Effector CD8-positive, alpha-beta T cell (primary cell): ENCODE measurements at places on chromosomes 5 and 9.

- DNase-seq, result no peak
Measured at GRCh38 chr5:56142614-56143372, 90.3 kb downstream of the ANKRD55 start.

- no peak for DNase-seq
Measured at GRCh38 chr5:66967102-66967501, 229.5 kb downstream of the CD180 start.

DNA sequence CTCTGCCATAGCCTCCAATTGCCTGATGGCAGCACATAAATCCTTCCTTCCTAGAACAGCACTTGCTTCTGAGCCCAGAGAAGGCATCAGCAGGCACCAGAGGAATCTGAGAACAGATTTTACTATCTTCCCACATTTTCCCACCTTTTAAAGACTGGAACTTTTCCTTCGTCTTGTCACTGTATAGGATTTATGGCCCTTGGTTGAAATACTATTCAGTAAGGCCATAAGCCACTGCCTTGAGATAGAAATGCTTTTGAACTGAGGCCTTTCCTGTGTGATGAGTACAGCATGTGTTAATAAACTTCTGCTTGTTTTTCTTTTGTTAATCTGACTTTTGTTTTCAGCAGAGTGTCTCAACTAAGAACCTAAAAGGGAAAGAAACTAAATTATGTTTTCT lies 84.3 kb downstream of the MRPS27 start:
- DNase-seq, result no peak

DNA sequence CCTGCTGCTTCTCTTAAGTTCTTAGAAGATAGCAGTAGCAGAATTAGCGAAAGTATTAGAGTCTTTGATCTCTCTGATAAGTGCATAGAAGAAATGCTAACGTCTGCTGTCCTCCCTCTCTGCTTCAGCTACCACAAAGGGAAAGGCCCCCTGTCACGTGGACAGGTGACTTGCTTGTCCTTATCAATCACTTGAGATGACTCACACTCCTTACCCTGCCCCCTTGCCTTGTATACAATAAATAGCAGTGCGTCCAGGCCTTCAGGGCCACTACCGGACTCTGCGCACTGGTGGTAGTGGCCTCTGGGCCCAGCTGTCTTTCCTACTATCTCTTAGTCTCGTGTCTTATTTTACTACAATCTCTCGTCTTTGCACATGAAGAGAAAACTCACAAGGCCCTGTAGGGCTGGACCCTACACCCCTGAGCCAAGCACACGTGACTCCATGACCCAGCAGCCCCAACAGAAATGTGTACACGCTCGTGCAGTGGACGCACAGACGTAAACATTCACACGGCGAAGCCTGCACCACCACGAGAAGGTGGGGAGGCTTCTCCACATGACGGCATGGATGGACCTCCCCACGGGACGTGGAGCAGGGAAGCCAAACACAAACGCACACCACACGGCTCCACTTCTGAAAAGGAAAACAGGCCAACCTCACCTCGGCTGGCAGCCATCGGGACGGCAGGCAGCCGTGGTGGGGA lies 38.3 kb downstream of the PNPLA7 start:
- DNase-seq, result no peak

DNA sequence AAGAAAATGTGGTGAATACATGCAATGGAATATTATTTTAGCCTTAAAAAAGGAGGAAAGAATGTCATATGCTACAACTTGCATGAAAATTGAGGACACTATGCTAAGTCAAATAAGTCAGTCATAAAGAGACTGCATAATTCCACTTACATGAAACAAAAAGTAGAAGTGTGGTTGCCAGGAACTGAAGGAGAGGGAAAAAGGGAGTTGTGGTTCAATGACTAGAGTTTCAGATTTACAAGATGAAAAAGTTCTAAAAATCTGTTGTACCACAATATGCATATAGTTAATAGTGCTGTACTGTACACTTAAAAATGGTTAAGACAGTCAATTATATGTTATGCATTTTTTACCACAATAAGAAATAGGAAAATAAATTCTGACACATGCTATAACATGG lies 95.4 kb downstream of the SLC44A1 start:
- no peak for DNase-seq

DNA sequence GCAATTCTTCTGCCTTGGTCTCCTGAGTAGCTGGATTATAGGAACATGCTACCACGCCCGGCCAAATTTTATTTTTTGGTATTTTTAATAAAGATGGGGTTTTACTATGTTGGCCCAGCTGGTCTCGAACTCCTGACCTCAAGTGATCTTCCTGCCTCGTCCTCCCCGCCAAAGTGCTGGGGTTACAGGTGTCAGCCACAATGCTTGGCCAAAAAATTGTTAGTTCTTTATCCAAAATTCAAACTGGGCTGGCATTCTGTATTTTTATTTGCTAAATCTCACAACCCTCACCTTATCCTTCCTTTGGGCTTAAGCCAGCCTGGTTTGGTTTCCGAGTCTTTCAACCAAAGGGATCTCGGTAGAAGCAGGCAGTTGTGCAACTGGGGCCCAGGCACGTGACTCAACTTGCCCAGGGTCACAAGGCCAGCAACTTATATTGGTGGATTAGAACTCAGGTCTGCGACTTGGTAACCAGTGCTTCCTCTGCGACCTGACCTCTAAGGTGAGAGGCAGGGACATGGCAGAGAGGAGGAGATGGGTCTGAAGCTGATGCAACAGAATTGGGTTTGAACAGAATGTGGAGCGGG lies 26.5 kb upstream of the BOD1 start:
- no peak for DNase-seq

DNA sequence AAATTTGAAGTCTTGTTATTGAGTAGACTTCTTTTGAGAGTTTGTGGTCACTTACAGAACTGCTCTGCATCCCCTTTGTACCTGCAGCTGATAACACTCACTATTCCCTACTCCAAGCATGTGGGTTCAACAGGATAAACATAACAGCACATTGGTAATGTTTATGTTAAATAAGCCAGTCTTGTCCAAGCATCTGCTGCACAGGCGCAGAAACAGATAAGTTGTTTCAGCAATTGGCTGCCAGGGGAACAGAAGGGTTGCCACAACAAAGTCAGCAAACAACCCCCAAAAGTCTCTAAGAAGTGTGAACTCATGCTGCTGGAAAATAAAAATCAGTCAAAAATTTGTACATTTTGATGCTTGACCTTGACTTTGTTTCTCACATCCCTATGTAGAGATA lies 174.6 kb downstream of the GDNF start:
- no peak for DNase-seq

GRCh38 chr5:65809817-65810531 lies 88.0 kb downstream of the NLN start:
- DNase-seq, result no peak

DNA sequence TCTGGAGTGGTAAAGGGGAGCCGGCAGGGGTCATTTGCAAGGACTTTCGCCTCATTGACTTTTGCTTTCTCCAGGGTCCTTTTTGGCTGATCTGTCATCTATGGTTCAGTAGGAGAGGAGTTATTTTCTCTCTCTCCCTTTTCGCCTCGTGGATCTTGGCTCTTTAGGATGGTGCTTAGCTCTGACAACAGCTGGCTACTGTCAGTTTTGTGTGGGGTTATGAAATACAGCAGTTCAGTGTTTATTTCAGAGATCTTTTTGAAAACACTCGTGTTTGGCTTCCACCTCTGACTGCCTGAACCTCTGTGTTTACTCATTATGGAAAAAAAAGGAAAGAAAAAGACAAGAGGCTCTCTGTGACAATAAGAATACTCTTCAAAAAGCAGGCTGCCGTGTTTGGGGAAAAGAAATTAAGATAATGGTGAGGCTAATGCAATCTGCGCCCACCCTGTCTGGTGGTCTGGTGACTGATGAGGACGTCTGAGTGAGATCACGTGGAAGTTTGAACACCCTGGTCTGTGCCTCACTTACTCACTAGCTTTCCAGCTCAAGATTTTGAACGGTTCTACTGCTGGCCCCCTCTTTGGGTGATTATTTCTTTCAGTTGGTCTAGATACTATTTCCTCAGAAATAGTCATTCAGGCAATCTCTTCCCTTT lies 567.7 kb downstream of the CAAP1 start:
- DNase-seq, result no peak

DNA sequence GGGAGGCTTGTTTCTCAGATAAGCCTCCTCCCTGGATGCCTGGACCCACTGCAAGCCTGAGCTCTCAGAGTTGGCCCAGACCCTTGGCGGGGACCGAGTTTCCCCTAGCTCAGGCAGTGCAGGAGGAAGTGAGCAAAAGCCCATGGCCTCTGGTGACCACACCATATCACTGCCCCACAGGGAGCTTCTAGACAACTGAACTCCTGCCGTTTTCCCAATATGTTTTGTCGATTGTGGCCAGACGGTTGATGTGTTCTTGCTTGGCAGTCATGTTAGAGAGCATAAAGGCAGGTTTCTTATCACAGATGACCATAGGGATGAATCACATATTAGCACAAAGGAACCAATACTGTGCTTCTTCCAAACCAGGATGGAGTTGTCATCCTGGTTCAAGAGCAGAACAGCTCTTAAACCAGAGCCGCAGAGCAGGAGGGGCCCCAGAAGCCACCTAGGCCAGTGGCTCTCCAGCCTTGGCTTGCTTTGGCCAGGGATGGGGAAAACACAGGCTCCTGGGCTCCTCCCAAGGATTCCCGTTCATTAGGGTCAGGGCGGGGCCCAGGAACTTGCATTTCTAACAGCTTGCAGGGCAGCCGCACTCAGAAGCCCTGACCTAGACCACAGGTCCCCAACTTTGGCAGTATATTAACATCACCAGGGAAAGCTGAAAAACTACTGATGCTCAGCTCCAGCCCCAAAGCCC lies 113.1 kb upstream of the TBC1D2 start:
- DNase-seq, result no peak

- no peak for DNase-seq
Measured at GRCh38 chr5:142193114-142193428, 84.5 kb downstream of the NDFIP1 start.

- peak; percentile 22 for DNase-seq
Measured at GRCh38 chr9:32431940-32432555, 47.6 kb downstream of the ACO1 start.

DNA sequence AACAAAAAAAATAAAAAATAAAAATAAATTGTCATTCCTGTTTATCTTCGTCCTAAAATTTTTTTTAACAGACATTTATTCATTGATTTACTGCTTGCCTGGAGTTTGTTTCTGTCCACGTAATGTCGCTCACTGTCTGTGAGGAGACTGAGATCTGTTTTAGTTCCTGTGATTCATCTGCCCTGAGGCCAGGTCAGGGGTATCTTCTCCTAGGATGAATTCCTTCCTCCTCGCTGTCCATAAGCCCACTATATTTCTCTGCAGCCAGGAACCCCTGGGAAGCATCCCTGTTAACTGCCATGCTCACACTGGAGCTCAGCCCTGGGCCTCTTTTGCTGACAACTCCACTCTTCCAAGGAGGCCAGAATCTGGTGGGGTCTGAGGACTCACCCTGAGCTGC lies 682.0 kb downstream of the MTRR start:
- no peak for DNase-seq

DNA sequence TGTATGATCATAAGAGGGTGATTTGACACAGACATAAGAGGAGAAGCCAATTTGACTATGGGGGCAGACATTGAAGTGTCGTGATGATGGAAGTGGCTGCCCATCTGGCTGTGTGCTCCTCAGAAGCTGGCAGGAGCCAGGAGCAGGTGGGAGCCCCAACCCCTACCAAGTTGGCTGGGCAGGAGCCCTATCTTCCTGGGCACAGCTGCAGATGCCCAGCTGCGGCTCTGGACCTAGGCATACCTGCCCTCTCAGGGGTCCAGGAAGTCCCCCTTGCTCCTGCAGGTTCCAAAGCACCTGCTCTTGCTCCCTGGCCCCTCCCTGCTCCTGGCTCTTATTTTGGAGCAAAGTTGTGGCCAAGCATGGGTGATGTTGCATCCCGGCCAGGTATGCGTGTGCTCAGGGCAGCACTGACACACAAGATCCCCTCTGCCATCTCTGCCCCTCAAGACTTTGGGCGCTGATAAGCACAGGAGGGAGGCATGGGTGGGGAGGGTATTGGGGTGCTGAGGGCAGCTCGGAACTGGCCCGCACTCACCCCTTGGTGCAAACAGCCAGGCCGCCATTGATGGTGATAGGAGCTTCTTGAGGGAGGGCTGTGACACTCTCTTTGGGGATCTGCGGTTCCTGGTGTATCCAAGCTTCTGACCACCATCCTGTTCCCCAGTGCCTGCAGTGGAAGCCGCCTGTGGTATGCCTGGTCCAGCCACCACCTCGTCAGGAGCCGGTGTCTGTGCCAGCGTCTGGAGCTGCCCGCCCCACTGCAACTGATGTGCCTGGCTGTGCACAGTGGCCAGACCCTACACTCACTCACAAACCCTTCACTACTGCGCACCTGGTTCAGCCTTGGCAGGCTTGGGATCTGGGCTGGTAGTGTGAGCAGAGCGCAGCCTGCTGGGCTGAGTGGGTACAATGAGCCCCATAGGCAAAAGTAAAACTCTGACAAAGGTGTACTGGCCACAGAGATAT lies 230.9 kb downstream of the CDH9 start:
- no peak for DNase-seq

DNA sequence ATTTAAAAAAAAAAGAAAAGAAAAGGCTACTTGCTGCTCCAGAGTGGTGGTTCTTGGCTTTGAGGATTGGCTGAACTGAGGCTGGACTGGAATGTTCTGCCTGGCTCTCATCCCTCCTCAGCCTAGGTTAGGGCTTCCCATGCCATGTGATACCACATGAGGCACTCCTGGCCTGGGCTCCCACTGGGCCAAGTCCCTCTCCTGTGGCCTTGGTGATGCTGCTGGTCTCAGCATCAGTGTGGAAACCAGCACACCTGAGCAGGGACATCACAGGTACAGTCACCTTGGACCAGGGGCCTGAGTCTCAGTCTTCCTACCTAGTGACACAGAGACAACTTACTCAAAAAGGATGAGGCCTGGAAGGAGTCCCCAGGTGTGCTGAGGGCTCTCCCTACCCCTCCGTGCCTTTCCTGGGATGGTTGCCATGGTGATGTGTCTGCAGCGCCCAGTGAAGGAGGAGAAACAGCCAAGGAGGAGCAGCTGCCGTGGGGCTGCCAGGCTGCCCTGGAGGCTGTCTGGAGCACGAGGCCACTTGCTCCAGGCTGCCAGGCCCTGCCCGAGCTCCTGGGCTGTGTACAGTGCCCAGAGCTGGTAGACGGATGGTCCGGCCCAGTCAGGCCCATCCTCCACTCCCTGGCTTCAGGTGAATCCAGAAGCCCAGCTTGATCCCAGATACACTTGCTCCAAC lies 71.0 kb downstream of the WNK2 start:
- no peak for DNase-seq
